ENCODE measurements at places on chromosomes 13 and 19. TPM values are rescaled to one million over a fixed set of nuclear protein-coding genes. Genes with fewer than 3 reads are reported as not detected.
A peak's percentile ranks its signal among the peaks of the same experiment; 100 is the strongest.

GRCh38 chr19:15936950-15937349 lies 2.6 kb upstream of the CYP4F11 start:
- DNase-seq, result no peak

- peak; percentile 86 for DNase-seq
Measured at GRCh38 chr19:5987077-5987818, 9.3 kb upstream of the RANBP3 start.

DNA sequence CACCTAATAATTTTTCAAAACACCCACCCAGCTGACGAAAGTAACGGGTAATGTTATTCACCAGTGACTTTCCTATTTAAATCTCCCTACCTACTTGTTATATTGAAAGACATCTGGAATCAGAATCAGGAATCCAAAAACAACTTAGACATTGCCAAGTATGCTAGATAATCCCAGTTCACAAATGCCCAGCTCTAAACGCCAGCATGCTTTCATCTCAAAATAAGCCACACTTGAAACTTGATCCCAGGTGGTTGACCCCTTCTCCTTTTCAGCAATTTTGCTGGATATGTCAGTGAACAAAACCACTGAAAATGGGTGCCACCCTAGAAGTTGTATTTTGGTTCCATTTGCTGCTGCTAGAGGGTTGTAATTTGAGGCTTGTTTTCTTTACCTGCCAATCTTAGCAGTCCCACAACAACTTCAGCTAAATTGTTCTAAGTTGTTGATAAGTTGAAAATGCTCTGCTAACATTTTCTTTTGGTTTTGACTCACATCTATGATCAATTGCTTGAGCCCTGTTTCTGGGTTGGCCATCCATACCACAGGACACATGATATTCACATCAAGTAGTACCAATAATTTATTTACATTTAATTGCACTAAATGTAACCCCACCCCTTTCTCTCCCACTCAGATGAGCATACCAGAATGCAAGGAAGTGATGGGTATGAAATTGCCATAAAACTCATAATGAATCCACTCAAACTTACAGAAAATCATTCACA lies 66.4 kb downstream of the DCT start:
- DNase-seq, result no peak

GRCh38 chr13:41459432-41460073 lies 2.2 kb downstream of the RGCC start:
- DNase-seq, result no peak

- no peak for DNase-seq
Measured at GRCh38 chr13:75326173-75327134, 155.5 kb downstream of the TBC1D4 start.

ZNF225 gene
- total RNA-seq, result 5.0 TPM

C1QTNF9B gene
- 4.2 TPM for total RNA-seq

ZNF772 gene
- 39.8 TPM for total RNA-seq
